ENCODE measurements at places on chromosomes 16 and 17. TPM values are rescaled to one million over a fixed set of nuclear protein-coding genes. Genes with fewer than 3 reads are reported as not detected.
A peak's percentile ranks its signal among the peaks of the same experiment; 100 is the strongest.

RNF222 gene
- not detected for polyA plus RNA-seq

SOCS3 gene
- polyA plus RNA-seq = 20.5 TPM

MARCHF10 gene
- not detected for polyA plus RNA-seq

CCL14 gene
- 124 TPM for polyA plus RNA-seq

GPR139 gene
- not detected for polyA plus RNA-seq

CLEC18B gene
- polyA plus RNA-seq = 0.21 TPM

MAFG gene
- polyA plus RNA-seq = 3.0 TPM

ACSM3 gene
- polyA plus RNA-seq = 29.2 TPM

G6PC3 gene
- 15.1 TPM for polyA plus RNA-seq

- no peak for DNase-seq
Observed at GRCh38 chr17:58172369-58173071, 5.7 kb downstream of the OR4D2 start.

GRCh38 chr16:82833378-82833993, 206.7 kb downstream of the CDH13 start:
- DNase-seq = no peak

- no peak for DNase-seq
Observed at GRCh38 chr17:9767432-9767991, 23.9 kb downstream of the DHRS7C start.

DNA sequence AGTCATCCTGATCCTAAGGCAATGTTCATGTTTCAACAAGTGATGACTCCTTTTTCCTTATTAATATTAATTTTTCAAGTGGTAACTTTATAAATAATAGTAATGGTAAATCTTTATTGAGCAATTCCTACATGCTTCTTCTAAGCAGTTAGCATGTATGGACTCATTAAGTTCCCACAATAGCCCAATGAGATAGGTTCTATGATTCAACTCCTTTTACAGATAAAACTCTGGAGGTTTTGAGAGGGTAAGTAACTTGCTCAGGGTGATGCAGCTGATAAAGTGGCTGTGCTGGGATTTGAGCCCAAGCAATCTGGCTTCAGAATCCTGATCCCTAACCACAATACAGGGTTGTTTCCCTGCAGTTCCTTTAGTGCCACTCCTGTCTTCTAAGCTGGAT, 25.3 kb downstream of the SLC47A1 start:
- no peak for DNase-seq

DNA sequence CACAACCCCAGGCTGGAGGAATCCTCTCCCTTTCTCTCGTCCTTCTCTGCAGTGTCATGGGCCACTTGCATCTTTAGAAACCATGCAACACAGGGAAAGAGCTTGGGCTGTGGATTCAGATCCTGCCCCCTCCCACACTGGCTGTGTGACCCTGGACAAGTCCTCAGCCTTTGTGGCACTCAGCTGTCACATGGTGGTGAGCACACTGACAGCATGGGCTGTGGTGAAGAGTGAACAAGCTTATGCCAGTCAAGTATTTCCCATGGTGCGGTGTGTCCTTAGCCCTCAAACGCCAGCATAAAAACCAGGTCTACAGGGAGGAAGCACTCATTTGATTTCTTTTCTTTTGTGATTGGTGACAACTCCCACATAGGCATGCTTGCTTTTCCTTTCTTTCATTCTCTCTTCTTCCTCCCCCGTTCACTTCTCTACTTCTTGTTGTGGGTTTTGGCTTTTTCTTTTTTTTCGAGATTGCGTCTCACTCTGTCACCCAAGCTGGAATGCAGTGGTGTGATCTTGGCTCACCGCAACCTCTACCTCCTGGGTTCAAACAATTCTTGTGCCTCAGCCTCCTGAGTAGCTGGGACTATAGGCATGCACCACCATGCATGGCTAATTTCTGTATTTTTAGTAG, 314.2 kb downstream of the CPPED1 start:
- no peak for DNase-seq

DNA sequence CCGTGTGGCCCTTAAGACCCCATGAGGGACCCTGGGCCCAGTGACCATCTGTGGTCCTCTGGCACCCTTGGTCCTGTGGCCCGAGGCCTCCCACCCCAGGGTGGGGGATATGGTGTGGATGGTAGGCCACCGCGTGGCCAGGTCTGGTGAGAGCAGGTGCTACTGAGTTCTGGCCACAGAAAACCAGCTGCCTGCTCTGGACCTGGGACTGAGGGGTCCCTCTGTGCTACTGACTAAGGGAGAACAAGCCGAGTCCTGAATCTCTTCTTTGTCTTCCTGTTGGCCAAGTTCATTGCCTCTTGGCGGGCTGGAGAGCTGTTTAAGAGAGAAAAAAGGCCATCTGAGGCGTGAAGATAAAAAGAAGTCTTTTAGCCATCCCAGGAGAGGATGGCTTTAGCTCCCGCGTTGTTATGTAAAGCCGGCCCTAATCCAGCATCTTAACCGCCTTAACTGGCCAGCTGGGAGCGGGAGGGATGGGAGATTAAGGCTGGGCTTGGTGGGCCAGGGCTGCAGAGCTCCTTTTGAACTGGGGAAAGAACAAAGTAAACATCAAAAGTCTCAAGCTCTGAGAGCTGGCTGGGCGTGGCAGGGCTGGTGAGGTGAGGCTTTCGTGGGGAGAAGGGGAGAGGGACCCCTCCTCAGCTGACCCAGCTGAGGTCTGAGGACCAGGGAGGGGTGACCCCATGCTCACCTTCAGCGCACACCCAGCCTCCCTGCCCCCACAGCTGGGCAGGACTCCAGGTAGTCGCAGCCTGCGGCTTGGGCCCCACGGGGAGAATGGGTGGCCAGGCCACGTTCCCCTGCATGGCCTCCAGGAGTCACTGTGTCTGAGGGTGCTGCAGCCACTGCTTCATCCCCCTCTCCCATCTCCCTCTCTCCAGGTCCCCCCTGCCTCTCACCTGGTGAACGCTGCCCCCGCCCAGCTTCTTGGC, 62.4 kb downstream of the NKD1 start:
- DNase-seq = no peak

- DNase-seq = no peak
Observed at GRCh38 chr16:11250786-11251524, 5.0 kb downstream of the SOCS1 start.

DNA sequence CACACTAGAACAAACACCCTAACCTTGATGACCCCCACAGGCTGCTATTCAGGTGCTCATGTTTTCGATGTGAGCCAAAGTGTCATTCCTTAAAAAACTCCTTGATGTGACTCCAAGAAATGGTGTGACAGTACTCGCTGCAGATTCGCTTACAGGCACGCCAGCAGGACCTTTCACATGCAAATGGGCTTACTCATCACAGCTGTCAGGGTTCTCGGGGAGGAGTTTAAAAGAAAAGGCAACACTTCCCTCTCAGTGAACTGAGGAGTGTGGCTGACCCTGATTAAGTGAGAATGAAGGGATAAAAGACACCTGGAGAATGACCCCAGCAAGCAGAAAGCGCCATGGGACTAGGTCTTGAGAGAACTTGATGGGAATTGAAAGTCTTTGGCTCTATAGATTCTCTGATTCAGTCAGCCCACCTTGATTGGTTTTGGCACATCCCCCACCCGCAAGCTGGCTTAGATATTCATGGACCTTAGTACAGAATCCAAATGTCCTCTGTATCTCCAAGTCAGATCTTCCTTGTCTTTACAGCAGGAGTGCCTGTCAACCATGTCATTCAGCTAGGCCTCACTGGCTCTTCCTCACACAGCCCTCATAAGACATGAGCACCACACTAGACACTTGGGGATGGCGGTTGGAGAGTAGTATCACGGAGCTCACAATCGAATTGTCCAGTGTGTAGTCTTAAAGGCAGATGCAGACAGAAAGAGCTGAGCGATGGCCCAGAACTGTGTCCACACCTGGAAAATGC, 82.6 kb downstream of the HIC1 start:
- no peak for DNase-seq

DNA sequence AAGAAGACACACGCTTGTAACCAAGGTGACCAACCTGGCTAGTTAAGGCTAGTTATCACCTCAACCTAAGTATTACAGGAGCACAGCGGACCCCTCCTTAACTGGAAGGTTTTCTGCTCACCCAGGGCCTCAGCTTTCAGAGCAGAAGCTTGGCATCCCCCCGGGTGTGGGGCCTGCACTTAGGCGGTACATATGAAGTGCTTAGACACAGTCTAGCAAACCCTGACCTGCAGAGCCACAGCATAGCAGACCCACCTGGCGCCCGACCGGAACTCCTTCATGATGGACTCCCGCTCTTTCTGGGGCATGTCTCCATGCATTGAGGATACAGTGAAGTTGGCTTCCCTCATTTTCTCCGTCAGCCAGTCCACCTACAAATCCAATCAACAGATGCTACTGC, 9.8 kb downstream of the EIF4A3 start:
- no peak for DNase-seq

GRCh38 chr17:72139212-72139611, 18.4 kb downstream of the SOX9 start:
- no peak for DNase-seq

GRCh38 chr16:80063713-80064069, 463.2 kb upstream of the MAF start:
- DNase-seq = no peak

GRCh38 chr17:74245871-74246270, 28.2 kb upstream of the DNAI2 start:
- DNase-seq = no peak

GRCh38 chr16:8053437-8053836, 536.9 kb downstream of the TMEM114 start:
- no peak for DNase-seq

GRCh38 chr17:5237541-5238016, 2.9 kb upstream of the SCIMP start:
- peak; percentile 61 for DNase-seq

- DNase-seq = no peak
Observed at GRCh38 chr16:10922328-10923145, 19.7 kb downstream of the DEXI start.

- no peak for DNase-seq
Observed at GRCh38 chr17:40607641-40608040, 40.0 kb downstream of the SMARCE1 start.

DNA sequence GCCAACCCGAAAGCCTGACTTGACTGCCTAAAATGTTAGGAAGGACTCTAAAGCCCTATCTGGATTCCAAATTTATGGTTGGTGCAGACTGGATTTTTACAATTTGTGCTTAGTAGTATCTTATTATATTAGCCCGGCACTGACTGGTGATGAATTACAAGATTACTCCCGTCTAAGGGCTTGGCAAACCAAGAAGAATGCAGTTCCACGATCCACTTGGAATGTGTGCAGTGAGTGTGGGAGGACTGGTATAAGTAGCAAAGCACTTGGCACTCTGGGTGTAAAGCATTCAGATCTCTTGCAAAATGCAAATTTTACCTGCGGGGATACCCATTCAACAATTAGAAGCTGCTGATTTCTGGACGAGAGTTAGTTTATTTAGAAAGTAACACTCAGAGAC, 539.4 kb downstream of the MAF start:
- DNase-seq = no peak

DNA sequence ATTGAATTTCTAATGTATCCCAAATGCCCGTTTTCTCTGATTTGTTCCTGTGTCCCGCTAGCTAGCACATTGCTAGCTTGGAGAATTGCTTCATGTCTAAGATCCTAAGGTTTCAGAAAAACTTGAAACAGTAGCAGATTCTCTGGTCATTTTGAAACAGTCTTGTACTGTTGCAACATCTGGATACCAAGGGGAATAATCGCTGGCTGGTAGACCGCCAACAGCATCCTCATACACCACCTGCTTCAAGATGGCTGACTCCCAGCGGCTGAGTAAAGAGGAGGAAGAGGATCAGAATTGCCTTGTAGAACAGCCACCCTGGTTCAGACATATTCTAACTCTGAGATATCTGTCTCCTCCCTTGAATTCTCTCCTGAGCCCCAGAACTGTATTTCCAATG, 226.7 kb upstream of the ELAC2 start:
- no peak for DNase-seq

DNA sequence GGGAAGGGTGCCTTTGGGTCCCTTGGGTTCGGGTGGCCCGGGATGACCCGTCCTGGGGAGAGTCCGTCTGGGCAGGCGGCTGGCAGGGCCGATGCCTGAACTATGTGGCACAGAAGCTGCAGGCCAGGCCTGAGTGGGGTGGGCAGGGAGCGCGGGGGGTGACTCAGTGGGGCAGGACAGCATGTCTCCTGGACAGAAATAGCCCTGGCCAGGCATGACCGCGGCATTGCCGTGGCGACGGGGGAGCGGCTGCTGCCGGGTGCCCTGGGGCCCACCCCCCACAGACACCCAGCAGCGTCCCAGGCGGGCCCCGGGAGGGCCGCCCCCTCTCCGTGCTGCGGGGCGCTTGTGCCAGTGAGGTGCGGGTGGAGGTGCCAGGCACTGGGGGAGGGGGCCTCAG, 1.8 kb upstream of the C1QTNF8 start:
- DNase-seq = no peak

GRCh38 chr17:40338941-40339649, 25.4 kb downstream of the GJD3 start:
- DNase-seq = no peak

DNA sequence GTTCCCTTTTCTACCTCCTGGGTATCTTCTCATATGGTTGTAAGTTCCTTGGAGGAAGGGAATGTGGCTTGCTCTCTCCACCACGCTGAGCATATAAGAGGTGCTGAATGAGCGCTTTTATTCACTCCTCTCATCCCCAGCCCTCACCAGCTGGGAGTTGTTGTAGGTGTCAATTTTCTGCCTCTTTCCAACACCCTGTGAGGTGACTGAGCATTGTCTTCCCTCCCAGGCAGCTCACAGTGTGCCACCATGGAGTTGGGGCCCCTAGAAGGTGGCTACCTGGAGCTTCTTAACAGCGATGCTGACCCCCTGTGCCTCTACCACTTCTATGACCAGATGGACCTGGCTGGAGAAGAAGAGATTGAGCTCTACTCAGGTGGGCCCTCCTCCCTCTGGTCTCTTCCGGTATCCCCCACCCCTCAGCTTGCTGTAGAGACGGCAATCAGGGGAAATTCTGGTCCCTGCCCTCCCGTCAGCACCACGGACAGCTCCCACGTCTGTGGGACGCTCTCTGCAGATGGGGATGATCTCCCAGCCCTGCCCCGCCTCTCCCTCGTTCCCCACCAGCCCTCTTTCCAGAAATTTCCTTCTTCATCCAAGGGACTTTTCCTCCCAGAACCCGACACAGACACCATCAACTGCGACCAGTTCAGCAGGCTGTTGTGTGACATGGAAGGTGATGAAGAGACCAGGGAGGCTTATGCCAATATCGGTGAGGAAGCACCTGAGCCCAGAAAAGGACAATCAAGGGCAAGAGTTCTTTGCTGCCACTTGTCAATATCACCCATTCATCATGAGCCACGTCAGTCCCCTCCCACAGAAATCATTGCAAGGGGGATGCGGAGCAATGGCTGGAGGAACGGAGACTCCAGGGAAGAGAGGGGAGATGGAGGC, 18.3 kb downstream of the CIITA start:
- peak; percentile 68 for DNase-seq

All from liver (tissue), 10 donors.